ENCODE measurements at places on chromosomes 11 and 22. TPM values are rescaled to one million over a fixed set of nuclear protein-coding genes. Genes with fewer than 3 reads are reported as not detected.

DNA sequence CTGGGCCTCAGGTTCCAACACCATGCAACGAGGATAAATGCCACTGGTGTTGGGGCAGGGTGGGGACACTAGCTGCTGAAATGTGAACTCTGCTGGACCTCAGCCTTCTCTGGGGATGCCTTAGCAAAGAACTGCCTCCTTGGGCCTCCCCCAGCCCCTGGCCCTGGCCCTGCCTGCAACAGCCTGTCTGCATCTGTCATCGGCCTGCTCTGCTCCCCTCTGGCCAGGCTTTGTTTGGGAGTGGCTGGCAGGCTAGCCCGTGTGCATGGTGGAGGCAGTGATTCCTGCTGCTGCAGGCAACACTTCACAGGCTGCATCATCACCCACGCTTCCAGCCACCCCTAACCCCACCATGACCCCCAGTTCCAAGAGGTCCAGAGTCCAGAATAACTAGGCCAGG, 11.5 kb upstream of the MYOD1 start:
- DNase-seq = no peak

- peak; percentile 36 for DNase-seq
Measured at GRCh38 chr11:128208329-128209137, 378.8 kb downstream of the ETS1 start.

DNA sequence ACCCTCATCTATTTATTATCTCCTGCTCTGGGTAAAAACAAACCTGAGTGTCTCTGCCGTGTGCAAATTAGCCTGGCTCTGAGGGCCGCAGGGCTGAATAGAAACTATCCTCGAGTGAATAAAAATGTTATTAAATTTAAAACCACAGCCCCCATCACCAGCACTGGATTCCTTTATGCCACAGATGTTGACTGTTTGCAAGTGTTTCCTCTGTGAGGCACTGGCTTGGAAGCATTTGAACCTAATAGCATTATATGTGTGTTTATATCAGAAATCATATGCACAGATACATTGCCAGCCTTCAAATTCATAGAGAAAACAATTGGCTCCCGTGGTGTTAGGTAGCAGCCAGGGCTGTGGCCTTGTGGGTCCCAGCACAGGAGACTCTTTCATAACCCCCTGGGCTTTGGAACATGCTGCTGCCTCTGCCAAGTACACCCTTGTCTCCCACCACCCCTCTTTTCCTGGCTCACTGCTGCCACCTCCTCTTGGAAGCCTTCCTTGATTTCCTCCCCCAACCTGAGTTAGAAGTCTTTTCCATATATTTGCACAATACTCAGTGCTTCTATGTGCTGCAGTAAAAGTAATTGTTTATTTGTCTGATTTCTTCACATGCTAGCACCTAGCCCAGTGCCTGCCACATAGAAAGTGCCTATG, 294.4 kb downstream of the DDX10 start:
- DNase-seq = no peak

DNA sequence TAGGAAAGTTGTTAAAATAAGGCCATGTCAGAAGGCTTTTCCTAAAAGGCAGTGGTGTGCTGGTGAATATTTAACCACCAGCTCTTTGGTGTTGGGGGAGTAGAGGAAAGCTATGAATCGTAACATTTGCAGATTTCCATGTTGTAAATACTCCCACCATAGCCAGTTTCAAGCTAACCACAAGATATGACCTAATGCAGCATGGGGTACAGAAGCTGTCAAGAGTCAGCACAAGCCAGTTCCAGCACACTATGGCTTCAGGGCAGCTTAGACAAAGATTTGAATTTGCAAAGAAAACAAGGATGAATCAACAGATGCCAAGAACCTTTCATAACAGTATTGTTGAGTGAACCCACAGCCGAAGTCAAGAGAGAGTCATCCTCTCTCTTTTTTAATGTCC, 40.0 kb downstream of the COMMD9 start:
- no peak for DNase-seq

- DNase-seq = peak; percentile 78
Measured at GRCh38 chr11:133927690-133928627, 28.8 kb downstream of the IGSF9B start.

DNA sequence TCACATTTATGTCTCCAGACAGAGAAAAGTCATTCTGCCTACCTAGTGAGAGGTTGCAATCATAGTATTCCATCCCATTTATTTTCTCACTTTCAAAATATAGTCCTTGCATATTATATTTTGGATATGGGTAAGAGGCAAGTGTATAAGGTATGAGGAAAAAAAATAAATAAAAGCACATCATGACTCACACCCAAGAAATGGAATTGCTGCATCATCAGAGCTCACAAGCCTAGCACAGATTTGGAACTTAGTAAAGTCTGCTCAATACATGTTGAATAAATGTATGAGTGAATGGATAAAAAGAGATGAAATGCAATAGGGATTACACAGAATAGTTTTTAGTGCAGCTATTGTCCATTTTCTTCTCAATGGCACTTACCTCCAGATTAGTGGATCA, 2.5 kb upstream of the OR51G1 start:
- no peak for DNase-seq

- DNase-seq = no peak
Measured at GRCh38 chr11:126451211-126451802, 95.8 kb downstream of the ST3GAL4 start.

- no peak for DNase-seq
Measured at GRCh38 chr11:13674799-13675509, 6.5 kb downstream of the FAR1 start.

DNA sequence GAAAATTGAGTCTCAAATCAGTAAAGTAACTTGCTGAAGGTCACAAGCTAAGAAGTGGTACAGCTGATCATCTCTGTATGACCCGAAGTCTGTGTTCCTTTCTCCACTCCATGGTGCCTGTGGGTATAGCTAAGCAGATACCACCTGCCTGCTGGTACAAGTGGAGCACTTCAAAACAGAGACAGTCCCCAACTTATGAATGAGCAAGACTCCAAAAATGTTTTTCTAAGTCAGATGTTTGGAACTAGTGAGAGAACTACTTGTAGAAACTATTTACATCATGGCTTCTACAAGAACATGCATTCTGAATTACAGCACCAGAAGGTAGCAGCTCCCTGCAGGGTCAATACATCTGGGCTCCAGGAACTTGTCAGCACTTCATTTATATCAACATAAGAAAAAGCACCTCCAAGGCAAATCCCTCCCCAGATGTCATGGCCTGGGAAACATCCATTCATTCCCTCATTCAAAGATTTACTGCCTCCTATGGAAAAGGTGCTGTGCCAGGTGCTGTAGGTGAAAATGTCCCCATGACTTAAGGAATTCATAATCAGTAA, 94.7 kb downstream of the SERGEF start:
- DNase-seq = no peak

ZNF215 gene
- total RNA-seq = 0.22 TPM

OR5B21 gene
- not detected for total RNA-seq

KLHL22 gene
- 13.5 TPM for total RNA-seq

VWCE gene
- total RNA-seq = 0.73 TPM

CARNS1 gene
- 15.0 TPM for total RNA-seq
